ENCODE measurements at places on chromosomes 3 and 15.

- DNase-seq = no peak
Observed at GRCh38 chr3:124529826-124530571, 200.3 kb upstream of the UMPS start.

GRCh38 chr3:150098621-150099020, 127.9 kb upstream of the PFN2 start:
- no peak for DNase-seq

DNA sequence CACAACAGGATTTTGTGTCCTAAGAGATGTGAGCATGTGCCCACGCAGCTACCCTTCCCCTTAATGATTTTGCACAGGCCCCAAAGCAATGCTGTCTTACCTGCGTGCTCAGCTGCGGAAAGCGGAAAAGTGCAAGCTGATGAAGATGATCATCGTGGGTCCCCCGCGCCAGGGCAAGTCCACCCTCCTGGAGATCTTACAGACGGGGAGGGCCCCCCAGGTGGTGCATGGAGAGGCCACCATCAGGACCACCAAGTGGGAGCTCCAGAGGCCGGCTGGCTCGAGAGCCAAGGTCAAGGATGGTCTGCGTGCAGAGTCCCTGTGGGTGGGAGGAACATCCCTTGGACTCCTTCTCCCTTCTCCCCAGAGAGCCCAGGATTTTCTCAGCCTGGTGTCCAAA, 103.1 kb downstream of the LRRK1 start:
- no peak for DNase-seq

GRCh38 chr3:39148435-39149058, 4.8 kb downstream of the CSRNP1 start:
- no peak for DNase-seq

DNA sequence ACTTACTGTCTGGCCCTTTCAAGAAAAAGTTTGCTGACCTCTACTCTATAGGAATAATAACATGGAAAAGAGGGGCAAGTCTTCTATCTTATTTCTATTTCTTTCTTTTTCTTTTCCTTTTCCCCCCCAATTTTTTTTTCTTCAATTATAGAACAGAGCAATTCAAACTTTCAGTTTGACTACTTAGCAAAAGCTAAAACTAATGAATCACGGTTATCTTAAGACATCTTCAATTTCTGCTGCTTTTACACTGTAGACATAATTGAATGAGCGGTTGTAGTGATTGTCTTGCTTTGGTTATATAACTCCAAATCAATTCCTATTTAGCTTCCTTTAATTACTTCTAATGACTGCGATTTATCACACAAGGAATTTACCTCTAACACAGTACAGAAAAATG, 74.3 kb upstream of the P2RY1 start:
- no peak for DNase-seq

DNA sequence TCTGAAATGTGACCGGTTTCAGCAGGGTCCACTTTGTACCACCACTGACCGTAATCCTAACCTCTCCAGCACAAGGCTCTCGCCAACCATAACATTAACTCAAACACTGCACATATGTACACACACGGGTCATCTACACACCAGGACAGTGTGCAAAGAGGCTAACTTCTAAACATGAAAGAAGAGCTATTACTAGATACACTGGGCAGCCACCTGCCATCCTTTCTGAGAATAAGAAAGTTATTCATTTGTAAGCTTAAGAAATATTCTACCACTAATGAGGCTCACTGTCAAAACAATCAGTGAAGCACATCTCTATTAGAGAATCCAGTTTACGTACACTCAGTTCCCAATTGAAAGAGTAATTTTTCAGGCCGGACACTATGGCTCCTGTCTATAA, 59.1 kb upstream of the PARL start:
- no peak for DNase-seq

GRCh38 chr3:50661321-50661837, 13.3 kb upstream of the DOCK3 start:
- no peak for DNase-seq

DNA sequence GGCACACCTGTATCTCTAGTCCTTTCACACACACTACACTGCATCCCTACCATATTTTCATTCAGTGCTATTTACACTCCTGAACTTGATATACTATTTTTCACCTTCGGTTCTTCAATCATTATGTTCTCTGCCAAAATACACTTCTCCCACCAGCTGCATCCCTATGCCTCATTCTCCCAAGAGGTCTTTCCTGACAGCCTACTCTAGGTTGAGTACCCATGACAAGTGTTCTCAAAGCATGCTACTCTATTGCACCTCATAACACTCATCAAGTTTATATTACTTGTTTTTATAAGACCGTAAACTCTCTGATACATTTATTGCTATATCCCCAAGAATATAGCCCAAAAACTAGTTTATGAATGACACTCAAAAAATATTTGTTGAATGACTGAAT, 549.5 kb downstream of the PYDC2 start:
- no peak for DNase-seq

GRCh38 chr3:71497367-71497897, 86.1 kb downstream of the FOXP1 start:
- DNase-seq = no peak

- no peak for DNase-seq
Observed at GRCh38 chr3:111811811-111812210, 47.3 kb upstream of the PHLDB2 start.

DNA sequence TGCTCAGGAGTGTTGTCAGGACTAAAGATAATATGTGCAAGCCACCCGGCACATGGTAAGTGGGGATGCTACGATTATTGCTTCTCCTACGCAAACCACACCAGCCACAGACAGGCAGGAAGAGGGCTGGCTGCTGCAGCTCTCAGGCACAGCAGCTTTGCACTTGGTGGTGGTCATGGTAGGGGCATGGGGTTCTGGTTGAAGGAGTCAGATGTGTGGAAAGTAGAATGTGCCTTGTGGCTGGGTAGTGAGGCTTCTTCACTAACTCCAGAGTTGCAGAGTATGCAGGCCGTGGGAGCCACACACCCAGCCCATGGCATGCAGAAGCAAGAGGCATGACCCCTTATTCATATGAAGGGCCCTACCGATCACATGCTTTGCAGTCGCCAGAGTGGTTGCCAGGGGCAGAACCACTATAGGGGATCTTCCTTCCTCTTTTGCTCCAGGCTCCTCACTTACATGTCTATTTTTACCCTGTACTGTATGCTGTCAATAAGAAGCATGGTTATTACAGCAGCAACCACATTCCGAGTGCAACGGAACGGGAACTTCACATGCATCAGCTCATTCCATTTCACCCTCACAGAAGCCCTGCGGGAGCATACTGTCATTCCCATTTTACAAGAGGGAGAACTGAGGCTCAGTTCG, 59.2 kb upstream of the HERC1 start:
- peak; percentile 44 for DNase-seq

- DNase-seq = no peak
Observed at GRCh38 chr3:172249039-172249438, 199.2 kb downstream of the GHSR start.

DNA sequence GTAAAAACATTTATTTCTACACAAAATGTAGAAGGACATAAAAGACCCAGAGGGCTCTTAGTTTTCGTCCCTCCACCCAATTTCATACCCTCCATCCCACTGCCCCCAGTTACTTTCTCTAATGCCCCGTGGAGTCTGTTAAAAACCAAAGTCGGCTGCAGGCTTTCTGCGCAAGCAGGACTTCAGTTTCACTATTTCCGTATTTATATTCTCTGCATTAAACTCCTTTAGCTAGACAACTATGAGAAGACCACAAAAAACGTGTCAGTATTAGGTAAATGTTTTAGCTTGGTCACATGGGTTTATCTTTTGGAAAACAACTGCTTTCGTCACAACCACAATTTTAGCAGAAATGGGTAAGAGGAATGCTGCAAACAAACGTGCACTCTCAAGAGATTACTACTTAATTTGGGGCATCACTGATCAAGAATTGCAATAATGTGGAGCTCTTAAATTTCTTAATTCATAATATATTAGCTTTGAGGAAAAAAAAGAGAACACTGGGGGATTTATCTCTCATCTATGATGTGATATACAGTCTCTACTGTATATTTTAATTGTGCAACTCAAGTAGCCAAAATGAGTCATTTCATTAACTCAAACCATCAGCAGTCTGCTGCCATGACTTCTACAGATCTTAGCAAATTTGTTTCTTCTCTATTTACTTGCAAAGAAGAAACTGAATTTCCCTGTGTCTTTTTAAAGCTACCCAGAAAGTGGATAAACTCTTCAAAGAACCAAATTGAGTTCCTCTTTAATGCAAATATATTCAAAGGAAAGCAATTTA, 740 bp upstream of the NSMCE3 start:
- DNase-seq = no peak

DNA sequence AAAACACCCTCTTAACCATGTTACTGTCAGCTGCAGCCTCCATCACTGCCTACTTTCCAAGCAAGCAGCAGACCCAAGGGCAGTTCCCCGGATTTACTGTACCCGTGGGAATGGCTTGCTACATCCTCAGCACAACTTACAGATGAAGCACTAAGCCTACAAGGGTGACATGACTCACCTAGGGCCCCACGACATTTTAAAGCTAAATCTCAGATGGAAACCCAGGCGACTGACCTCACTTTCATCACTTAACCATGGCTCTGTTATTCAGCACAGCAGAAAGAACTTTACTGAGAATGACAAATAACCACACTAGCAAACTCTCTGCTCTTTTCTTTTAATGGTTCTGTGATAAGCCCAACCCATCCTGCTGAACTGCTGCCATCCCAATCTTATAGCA, 65.6 kb downstream of the SUMF1 start:
- DNase-seq = no peak

DNA sequence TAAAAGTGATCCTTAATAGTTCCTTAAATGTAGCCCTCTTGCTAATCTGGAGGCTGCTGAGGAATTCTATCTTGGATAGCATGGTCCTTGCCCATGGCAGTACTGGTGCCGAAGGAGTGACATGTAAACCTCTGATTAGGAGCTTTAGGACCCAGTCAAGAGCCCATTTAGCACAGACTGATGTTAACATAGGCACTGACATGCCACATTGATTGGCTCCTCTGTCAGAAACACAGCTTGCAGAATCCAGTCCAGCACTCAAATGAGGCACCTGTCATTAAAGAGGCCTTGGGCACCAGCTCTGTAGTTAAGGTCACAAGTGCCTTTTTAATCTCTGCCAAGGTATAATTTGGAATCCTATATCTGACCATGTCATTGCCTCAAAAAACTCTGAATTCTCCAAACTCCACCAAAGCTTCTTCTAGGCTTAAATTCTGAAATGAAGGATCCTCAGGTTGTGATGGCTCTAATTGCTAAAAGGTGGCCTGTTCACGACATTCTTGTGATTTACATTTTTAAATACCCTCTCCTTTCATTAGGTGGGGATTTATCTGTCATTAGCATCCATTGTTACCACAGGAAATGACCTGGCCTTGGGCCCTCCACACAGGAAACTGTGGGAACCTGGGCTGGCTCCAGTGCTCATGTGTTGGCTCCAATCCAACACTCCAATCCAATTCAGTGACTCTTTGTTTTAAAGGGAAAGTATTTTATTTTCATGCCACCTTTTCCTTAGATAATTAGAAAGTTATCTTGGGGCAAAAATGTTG, 57.3 kb upstream of the RNF7 start:
- no peak for DNase-seq

- no peak for DNase-seq
Observed at GRCh38 chr15:68488290-68488689, 56.3 kb upstream of the ITGA11 start.

- no peak for DNase-seq
Observed at GRCh38 chr3:34323517-34323916, 525.1 kb downstream of the PDCD6IP start.

- no peak for DNase-seq
Observed at GRCh38 chr3:174275336-174275735, 583.8 kb upstream of the NAALADL2 start.

DNA sequence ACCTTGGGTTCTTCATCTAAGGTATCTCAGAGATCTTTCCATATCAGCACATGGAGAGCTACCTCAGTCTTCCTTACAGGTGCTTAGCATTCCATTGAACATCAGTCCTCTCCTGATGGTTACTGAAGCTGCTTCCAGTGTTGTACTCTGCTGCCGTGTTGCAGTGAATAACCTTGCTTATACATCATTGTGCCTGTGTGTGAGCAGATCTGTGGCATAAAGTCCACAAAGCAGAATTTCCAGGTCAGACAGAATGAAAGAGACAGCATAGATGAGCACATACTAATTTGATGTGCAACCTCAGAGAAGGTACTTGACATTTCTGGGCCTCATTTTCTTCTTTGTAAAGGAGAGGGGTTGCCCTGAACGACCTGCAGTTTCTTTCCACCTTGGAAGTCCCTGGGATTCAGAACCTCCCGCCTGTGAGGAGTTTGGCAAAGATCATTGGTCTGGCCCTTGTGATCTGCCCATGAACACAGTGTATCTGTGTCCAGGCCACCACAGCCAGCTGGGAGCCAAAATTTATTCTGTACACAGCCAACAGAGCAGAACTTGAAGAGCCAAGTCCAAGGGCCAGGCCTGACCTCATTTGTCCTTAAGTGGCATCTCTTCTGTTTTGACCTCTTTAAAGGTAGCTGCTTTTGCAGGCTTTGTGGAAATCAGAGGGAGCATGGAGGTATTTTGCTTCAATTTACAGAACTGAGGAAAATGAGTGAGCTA, 57.2 kb upstream of the SLC7A14 start:
- DNase-seq = no peak

DNA sequence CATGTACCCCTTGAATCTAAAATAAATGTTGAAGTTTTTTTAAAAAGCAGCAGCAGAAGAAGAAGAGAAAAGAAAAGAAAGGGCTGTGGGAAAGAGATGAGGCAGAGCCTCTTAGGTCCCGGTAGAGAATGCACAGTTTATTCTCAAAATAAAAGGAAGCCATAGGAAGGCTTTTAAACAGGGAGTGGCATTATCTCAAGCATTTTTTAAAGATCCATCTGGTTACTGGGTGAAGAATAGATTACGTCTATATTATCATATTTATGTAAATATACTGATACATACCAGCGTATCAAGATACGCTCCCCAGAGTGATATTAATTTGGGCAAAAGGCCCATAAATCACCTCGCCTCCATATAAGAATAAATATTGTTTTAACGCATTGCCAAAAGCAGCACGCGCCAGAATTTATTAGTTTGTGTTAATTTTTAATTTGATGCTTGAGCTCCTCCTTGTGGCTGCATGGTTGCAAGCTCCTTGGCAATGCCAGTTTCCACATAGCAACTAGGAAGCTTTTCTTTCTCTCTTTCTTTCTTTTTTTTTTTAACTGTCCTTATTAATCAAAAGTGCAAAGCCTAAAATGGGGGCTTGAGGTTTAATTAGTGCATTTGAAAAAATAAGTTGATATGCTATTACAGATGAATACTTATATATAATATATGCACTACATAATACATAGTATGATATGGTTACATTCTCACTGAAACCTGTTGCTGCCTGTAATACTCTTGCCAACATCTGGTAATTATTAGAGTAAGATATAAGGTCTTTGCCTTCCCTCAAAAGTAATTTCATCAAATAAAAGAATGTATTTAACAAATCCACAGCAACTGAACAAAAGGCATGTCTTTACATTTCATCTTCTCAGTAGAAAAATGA, 242.8 kb upstream of the UBE2E2 start:
- no peak for DNase-seq

GRCh38 chr3:101703169-101703568, 16.7 kb upstream of the RPL24 start:
- DNase-seq = no peak

- no peak for DNase-seq
Observed at GRCh38 chr3:46509661-46510187, 11.9 kb downstream of the RTP3 start.
